ENCODE measurements at places on chromosomes 7 and 10. TPM values are rescaled to one million over a fixed set of nuclear protein-coding genes. Genes with fewer than 3 reads are reported as not detected.

GRCh38 chr10:124624466-124624865 is 119.7 kb downstream of the FAM53B start:
- no peak for DNase-seq

- peak; percentile 48 for DNase-seq
These were observed at the start of gene MXI1 for GRCh38 chr10:110207011-110207804. MXI1 (plus strand) TSS chr10:110207605; CDS start chr10:110207809, 204 bp downstream.

- no peak for DNase-seq
These were observed 4.7 kb downstream of the ZNF503 start for GRCh38 chr10:75396631-75397495.

DNA sequence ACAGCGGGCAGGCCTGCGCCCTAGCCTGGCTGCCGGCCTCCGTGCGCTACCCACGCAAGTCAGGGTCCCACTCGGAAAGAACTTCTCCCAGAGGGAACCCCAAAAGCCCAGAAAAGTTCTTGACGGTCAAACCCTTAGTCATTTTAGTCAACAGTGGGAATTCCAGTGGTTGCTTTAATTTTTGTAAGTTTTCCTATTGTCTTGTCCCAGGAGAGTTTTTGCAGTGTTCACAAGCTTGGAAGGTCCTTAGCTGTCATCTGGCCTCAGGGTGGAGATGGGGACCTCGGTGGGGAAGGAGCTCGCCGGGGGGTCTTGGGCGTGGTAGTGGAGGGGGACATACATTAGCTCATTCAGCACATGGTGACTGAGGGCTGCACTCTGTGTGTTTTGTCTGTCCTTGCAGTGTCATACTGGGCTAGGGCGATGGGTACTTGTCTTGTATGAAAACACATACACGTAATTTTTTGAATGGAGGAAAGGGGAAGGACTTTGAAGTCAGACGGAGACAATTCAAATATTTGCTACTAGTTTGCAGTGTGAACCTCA is 736 bp downstream of the MINDY4 start:
- no peak for DNase-seq

DNA sequence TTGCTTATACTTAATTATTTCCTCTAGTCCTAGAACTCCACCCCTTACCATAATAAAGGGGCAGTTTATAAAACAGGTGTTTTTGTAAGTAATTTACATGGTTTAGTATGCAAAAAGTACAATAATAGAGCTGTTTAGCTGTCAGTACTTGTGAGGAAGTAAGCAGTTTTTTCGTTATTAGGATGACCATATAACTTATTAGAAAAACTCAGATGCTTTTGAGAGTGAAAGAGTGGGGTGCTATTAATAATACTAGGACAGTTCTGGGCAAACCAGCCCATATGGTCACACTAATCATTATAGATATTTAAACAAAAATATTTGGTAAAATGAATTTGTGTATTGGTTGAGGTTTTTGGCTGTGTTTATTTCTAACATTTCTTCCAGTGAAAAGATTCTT is 201.9 kb upstream of the KAT6B start:
- no peak for DNase-seq

DNA sequence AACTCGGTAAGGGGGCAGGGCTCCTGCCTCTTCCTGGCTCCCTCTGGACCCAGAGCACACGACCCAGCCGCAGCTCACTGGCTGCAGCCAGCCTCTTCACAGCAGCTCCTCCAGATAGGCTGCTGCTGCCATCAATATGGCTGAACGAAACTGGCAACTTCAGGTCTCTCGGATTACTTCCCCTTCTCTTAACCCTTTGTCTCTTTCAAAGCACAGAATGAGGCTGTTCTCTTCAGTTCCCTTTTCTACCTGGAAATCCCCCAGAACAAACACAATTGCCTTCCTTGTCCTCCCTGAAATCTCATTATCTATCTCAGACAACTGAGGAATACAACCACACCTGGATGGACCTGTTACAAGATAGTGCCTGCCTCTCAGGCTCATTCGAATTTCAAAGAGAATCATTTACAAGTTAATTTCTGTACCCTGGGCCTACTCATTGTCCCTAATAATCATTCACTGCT is 193.4 kb upstream of the MBL2 start:
- DNase-seq: no peak

DNA sequence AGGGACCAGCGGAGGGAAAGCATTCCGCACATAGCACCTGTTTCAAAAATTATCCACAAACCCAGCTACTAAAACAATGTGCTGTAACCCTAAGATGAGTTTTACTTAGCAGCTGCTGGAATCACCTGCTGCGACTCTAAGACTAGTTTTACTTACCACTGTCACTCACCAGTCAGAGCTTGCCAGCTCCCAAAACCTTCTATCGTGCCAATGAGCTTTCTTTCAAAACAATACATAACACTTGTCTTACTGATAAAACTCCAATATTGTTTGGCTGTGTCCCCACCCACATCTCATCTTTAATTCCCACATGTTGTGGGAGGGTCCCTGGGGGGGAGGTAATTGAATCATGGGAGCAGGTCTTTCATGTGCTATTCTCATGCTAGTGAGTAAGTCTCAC is 18.4 kb downstream of the ST8SIA6 start:
- no peak for DNase-seq

- no peak for DNase-seq
These were observed 14.3 kb upstream of the ZNF248 start for GRCh38 chr10:37871568-37872251.

GRCh38 chr10:6123532-6123931 is 34.7 kb downstream of the RBM17 start:
- DNase-seq: no peak

GRCh38 chr7:34709771-34710170 is 51.8 kb downstream of the NPSR1 start:
- DNase-seq: no peak

DNA sequence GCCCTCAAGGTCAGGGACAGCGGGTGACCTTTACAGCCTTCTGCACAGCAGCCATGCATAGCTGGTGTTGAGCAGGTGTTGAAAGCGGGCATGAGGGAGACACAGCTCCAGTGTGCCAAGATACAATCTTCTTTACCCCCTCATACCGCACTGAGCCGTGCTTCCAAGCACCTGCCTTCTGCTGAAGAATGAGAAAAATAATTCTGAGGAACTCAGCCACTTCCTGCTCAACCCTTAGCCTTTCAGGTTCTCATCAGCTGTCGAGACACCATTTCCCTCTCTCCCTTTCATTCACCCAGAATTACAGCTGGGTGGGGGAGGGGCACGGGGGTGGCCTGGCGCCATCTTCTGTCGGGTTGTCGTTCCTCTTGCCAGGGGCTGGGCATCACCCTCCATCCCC is 58.6 kb downstream of the COL13A1 start:
- no peak for DNase-seq

GRCh38 chr10:34479520-34480179 is 335.4 kb downstream of the PARD3 start:
- DNase-seq: no peak

DNA sequence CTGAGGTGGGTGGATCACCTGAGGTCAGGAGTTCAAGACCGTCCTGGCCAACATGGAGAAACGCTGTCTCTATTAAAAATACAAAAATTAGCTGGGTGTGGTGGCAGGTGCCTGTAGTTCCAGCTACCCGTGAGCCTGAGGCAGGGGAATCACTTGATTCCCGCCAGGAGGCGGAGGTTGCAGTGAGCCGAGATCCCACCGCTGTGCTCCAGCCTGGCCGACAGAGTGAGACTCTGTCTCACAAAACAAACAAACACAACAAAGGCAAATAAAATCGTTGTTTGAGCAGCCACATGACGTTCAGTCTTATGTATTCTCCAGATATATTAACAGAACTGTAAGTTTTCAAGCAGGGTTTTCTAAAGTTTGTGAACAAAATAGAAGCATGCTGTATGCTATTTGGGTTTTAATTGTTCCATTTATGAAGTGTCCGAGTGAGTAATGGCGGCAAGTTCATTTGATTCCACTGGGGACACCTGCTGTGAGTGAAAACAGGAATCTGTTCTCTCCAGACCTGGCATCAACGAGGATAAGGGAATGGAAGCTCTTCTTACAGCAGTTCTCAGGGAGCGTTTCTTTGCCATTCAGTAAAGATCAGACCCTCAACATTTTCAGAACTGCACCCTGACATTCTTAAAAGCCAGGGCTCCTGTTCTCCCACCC is 122.5 kb upstream of the PITRM1 start:
- DNase-seq: no peak

DNA sequence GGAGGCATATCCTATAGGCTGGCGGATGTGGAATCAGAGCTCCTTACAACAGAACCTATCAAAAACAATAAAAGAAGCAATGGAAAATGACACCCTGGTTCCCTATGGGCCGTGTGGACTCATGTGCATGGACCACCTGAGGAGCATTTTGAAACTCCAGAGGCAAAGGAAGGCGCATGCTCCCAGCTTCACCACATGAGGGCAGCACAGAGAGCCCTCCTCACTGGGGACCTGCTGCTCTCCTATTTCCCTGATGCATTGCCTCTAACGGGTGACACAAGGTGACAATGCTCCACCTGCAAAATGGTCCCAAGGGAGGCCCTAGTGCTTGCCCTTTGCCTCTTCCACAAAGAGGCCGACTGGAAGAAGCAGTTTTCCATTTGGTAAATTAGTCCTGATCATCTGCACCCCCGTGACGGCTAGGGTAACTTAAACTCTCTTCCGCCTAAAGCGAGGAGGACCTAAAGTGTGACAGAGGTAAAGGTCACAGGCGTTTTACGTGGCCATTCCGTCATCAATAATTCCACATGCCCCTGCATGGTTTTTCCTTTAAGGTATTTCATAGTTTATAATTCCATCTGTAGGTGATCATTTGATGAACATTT is 67.7 kb downstream of the GPAM start:
- no peak for DNase-seq

GRCh38 chr10:124798364-124798763 is 3.3 kb upstream of the ABRAXAS2 start:
- DNase-seq: no peak

GRCh38 chr7:155343150-155343549 is 45.5 kb downstream of the INSIG1 start:
- no peak for DNase-seq

DNA sequence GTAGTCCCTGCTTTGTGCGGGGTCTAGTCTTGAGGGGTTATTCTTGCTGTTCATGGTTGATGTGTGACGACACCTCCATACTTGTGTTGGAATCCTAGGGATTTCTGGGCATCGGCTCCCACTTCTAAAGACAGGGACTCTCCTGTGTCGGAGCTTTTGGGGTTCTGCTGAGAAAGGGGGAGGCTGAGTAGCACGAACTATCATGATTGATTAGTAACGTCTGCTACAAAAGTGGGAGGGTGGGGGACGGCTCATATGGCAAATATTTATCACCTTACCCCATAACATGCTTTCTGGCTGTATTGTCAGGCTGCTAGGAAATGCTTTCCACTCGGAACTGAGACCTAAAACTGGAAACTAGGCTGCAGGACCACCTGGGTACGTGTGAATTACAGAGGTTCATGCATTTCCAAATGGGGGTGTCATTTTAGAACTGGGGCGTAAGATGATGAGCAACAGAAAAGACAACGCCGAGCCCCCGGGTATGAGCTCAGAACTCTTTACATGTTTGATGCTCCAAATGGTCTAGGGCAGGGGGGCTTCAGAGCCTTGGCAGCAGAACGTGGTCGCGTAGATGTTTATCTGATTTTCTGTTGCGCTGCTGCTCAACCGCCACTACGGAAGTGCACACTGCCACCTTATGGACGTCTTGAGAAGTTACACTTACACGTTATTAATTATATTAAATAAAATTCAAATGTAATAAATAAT is 15.1 kb upstream of the NME8 start:
- peak; percentile 1 for DNase-seq

LIPF gene
- not detected for total RNA-seq

FAM200A gene
- 18.9 TPM for total RNA-seq

MYL10 gene
- total RNA-seq: not detected

HYAL4 gene
- total RNA-seq: not detected

GLI3 gene
- 4.1 TPM for total RNA-seq

MACROH2A2 gene
- total RNA-seq: 23.6 TPM

EPHB4 gene
- 8.4 TPM for total RNA-seq

FAM237B gene
- total RNA-seq: not detected

SOSTDC1 gene
- 12.6 TPM for total RNA-seq

CXCL12 gene
- total RNA-seq: 19.0 TPM
